ENCODE measurements at places on chromosomes 13 and 19. TPM values are rescaled to one million over a fixed set of nuclear protein-coding genes. Genes with fewer than 3 reads are reported as not detected.

Gene CILP2
- 2.5 TPM for total RNA-seq

Gene KDM4B
- total RNA-seq = 13.5 TPM

Gene VSIG10L
- 0.27 TPM for total RNA-seq

Gene ZNF177
- total RNA-seq = 1.1 TPM

Gene ZNF790
- total RNA-seq = 13.2 TPM

Gene RNF225
- not detected for total RNA-seq

Gene CD209
- total RNA-seq = not detected

Gene IGLON5
- not detected for total RNA-seq

Gene MOB3A
- total RNA-seq = 7.4 TPM

Gene ZNF723
- total RNA-seq = not detected

Gene REX1BD
- 41.4 TPM for total RNA-seq

Gene ZNF844
- 2.0 TPM for total RNA-seq

Gene TTC9B
- not detected for total RNA-seq

Gene CGB2
- total RNA-seq = not detected

Gene NANOS3
- not detected for total RNA-seq

Gene KLK12
- total RNA-seq = not detected

Gene CLIP3
- 7.4 TPM for total RNA-seq

Gene PRSS57
- total RNA-seq = not detected

Gene SIGLEC8
- total RNA-seq = not detected

Gene C13orf42
- not detected for total RNA-seq

Gene MBD3L3
- total RNA-seq = not detected

Gene FCAR
- total RNA-seq = not detected

Gene PHLDB3
- total RNA-seq = 11.4 TPM

Gene TMEM161A
- total RNA-seq = 9.3 TPM

Gene CPT1C
- total RNA-seq = 23.4 TPM

Gene ALKBH7
- total RNA-seq = 38.3 TPM

Gene C19orf12
- total RNA-seq = 24.0 TPM

Gene CRX
- total RNA-seq = not detected

Gene LRRC63
- total RNA-seq = 0.41 TPM

Gene BRME1
- total RNA-seq = 1.5 TPM

All from fibroblast of the aortic adventitia (primary cell).